Sigmoid colon (tissue), 7 donors: ENCODE measurements at places on chromosomes 5 and 9. TPM values are rescaled to one million over a fixed set of nuclear protein-coding genes. Genes with fewer than 3 reads are reported as not detected.

The RMI1 gene
- polyA plus RNA-seq = 9.0 TPM

The VAV2 gene
- polyA plus RNA-seq = 18.5 TPM

The ITK gene
- 0.92 TPM for polyA plus RNA-seq

The PDE8B gene
- 0.23 TPM for polyA plus RNA-seq

The CDX1 gene
- polyA plus RNA-seq = 455 TPM

The TMEM252 gene
- polyA plus RNA-seq = not detected

The SOX30 gene
- polyA plus RNA-seq = not detected

The STPG3 gene
- polyA plus RNA-seq = not detected

The ANXA2R gene
- 1.8 TPM for polyA plus RNA-seq

The TICAM2 gene
- polyA plus RNA-seq = 1.9 TPM

The SOHLH1 gene
- polyA plus RNA-seq = not detected

The ELOVL7 gene
- 1.2 TPM for polyA plus RNA-seq

The TXNDC8 gene
- not detected for polyA plus RNA-seq

The CDKN2AIPNL gene
- 27.2 TPM for polyA plus RNA-seq

The ORM2 gene
- not detected for polyA plus RNA-seq

The SPINK7 gene
- polyA plus RNA-seq = not detected
